ENCODE measurements at places on chromosomes 1 and 21.

GRCh38 chr21:41612674-41613532, 104.9 kb upstream of the TMPRSS2 start:
- DNase-seq, result peak; percentile 57

DNA sequence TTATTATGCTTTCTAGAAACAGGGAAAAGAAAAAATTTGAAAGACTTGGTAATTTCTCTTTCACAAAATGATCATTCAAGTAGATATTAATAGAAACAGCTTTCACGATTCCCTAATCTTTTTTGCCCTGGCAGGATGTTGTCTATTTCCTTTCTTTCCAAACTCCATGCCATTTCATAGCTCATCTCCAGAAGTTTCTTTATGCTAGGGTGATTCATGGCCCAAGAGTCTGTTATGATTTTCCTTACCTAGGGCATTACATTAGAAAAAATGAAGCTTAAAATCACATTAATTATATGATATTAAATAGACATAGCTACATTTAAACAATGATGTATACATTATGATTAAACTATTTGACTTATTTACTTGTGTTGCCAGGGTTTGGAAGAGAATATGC, 762.1 kb downstream of the LTN1 start:
- no peak for DNase-seq

GRCh38 chr1:201463071-201463552, 5.9 kb downstream of the PHLDA3 start:
- DNase-seq, result no peak

GRCh38 chr21:14550135-14550534, 4.0 kb upstream of the SAMSN1 start:
- DNase-seq, result no peak

DNA sequence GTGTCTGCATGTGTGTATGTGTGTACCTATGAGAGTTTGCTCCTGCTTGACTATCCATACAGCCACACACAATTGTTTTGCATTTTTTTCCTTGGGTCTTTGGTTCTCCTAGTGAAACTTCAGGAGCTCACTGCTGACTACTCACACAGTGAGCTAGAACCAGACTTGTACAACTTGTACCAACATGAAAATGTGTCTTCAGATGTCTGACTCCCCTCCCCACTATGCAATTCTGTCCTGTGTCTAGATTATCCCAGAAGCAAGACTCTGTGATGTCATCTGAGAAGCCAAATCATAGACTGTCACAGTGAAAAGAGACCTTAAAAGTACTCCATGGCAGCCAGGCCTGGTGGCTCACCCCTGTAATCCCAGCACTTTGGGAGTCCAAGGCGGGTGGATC, 49.7 kb downstream of the ELAVL4 start:
- no peak for DNase-seq

DNA sequence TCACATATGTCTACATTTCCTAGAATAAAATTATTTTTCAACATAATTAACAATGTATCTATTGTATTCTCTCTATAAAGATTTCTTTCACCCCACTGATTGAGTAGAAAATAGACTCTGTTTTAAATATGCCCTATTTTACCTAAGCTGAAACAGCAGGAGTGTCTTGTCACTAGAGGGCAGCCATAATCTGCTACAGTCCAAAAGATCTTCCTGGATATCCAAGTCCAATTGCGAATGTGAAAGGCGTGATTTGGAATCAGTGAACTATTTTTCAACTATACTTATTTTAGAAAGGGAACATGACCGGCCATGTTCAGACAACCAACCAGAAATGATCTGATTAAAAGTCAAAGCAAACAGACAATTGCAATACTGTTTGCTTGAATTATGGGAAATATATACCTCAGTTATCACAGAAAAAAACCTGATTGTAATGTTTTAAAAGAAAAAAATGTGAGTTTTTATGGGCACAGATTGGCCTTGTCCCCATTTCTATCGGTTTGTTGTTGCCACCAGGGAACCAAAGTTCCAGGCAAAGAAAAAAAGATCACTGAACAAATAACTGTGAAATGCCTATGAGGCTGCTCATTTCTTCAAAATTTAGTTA, 1211.0 kb upstream of the ADGRL4 start:
- no peak for DNase-seq

GRCh38 chr1:5977494-5978444, 14.5 kb downstream of the NPHP4 start:
- no peak for DNase-seq

DNA sequence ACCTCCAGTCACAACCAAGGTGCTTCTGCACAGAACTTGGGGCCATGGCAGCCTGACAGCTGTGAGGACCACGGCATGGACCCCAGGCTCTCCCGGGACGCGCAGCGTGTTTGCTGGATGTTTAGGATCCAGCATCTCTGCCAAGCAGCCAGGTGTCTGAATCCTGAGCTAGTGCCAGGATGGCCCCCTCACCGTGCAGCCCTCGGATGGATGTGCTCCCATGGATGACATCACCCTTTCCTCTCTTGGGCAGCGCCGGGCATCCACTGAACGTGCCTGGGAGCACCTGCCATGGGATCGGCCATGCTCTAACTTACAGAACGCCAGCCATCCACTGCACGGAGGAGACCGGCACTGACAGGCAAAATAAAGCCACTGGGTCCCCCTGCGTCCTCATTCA, 53.9 kb downstream of the PRDM15 start:
- DNase-seq, result peak; percentile 15

DNA sequence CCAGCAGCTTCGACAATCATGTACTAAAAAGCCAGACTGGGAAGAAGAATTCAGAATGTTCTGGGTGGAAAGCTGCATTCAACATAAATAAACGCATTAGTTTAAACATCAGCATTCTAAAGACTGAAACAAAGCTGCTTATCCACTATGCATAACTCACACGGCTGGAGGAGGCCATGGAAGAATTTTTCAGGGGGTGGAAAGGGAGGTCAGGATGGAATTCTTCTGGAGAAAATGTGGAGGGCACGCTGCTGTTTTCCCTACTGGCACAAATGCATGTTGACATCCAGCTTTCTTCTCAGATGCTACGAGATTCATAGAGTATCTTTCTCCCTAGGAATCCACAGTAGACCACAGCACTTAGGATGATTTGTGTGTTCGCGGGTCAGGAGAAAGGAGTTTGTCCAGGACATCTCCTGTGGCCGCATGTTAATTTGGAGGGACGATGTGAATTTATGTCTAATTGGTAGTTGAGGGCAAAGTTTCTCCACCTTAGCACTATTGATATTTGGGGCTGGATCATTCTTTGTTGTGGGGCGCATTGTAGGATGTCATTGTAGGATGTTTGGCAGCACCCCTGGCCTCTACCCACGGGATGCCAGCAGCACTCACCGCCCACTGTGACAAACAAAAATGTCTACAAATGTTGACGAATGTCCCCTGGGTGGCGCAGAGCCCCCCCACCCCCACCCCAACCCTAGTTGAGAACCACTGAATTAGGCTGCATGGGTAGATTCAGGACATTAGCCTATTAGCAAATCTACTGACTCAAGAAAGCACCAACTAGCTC, 86.5 kb upstream of the KAZN start:
- DNase-seq, result no peak

DNA sequence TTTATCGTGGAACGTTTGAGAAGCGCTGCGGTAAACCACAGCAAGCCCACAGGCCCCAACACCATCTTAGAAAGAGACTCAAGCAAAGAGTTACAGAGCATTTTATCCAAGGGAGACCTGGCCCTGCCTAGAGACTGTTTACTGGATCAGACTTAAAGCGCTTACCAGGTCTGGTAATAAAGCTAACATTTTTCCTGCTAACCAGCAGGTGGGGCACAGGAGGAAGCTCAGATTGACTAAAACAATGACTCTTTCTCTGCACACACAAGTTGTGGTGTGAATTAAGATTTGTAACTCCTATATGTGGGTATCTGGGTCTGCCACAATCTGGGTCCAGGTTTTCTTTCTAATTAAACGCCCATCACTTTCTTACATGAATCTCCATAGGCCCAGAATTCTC, 136.5 kb upstream of the ETS2 start:
- DNase-seq, result no peak

- DNase-seq, result no peak
Measured at GRCh38 chr1:172494166-172494565, 38.8 kb upstream of the SUCO start.

GRCh38 chr1:177286396-177286795, 115.6 kb downstream of the BRINP2 start:
- no peak for DNase-seq

GRCh38 chr1:72003092-72003491, 279.2 kb downstream of the NEGR1 start:
- DNase-seq, result no peak

GRCh38 chr1:184262109-184262508, 124.7 kb upstream of the C1orf21 start:
- no peak for DNase-seq

- DNase-seq, result peak; percentile 3
Measured at GRCh38 chr1:23452011-23452411, 27.5 kb upstream of the TCEA3 start.

DNA sequence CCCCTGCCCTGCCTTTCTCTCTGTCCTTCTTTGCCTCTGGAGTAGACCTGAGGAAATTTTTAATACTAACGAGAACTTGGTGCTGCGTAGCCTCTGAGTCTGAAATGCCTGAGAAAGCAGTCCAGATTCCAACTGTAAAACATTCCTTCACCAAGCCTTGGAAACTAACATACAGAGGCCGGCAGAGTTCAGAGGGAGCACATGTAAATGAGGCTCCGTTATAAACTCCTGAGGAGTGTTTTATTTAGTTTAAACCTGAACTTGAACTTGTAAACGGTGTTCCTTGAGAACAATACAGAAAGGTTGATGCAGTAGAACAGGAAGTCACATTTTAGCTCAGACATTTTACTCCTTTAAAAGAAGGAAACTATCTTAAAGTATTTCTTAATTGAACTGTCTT, 280.7 kb downstream of the TM2D1 start:
- no peak for DNase-seq

DNA sequence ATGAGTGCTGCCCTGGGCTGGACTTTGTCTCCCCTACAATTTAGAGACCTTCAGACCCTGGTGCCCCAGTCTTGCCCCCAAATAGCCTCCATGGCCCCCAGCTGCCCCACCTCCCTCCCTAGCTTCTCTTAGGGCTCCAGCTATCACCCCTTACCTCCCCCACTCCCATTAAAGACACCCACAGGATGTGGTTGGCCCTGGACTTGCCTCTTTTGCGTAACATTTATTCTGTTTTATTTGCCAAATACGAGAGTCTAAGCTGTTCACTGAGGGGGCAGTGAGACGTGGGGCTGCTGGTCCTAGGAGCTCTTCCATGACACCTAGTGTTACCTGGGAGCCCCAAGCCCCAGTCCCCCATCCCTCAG, 4.5 kb downstream of the ZC3H12A start:
- DNase-seq, result no peak

DNA sequence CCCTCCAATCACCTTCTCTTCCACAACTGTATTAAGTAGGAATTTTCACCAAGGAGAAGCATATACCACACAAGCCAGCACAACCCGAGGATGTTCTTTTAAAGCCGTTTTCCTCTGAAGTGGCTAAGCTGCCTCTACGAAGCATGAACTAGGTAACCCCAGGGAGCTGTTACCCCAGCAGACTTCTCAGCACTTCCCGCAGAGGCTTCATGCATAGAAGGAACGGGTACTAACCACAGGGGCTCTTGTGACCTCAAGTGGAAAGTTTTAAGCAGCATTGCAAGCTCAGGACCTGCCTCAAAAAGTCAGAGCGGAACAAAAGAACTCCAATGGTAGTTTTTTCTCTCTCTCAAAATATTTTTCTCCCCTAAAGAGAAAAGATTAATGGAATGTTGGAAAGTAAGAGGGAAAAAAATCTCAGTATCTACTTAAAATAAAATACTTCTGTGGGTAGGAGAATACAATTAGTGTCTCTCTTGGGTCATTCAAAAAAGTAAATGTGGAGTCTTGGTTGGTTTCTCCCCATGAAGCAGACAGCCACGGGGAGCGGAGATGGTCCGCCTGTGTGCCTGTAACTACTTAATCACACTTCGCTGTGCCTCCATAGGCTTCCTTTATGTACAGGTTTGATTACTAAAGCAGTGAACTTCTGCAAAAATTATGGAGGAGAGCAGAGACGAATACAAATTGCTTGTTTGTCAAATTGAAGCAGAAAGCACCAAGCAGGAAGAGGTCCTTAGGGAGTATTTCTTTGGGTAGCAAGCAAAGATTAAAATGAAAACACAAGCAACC, 40.9 kb downstream of the STX6 start:
- DNase-seq, result no peak

DNA sequence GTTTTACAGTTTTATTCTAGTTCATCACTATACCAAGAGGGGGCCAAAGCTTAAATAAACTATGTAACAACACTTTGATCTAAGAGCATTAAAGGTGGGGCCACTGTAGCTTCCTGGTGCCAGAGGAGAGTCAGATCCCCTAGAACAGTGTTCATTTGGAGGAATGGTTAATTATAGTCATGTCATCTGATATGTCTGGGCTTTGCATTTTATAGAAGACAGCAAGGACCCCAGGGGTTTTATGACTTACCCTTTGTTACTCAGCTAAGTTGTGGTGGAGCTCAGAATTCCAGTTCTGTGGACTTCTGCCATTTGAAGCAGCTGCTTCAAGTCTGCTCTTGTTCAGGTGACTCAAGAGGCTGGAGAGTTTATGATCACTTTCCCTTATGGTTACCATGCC, 16.7 kb downstream of the KDM4A start:
- no peak for DNase-seq

- peak; percentile 41 for DNase-seq
Measured at GRCh38 chr1:62746086-62746808, 37.7 kb upstream of the ATG4C start.

- DNase-seq, result no peak
Measured at GRCh38 chr21:34639882-34640788, 25.2 kb upstream of the RCAN1 start.

- no peak for DNase-seq
Measured at GRCh38 chr1:224127925-224128819, 14.3 kb downstream of the FBXO28 start.

GRCh38 chr1:110606657-110607535, 738 bp upstream of the KCNA2 start:
- peak; percentile 45 for DNase-seq

- no peak for DNase-seq
Measured at GRCh38 chr1:107593501-107594209, 371.3 kb downstream of the VAV3 start.

DNA sequence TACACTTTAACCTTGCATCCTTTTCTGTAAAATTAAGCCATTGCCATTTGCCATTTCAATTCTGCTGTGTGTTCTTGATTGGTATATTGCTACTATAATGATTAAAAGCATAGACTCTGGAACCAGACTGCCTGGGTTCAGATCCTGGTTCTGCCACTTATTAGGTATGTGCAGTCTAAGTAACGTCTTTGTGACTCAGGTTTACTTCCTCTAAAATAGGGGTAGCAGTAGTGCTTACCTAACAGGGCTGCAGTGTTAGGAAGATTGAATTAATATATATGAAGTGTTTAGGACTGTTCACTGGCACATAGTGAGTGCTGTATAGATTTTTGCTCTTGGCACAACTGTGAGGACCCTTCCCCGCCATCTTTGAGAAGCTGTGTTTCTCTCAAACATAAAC, 4.4 kb downstream of the CDC42 start:
- no peak for DNase-seq

DNA sequence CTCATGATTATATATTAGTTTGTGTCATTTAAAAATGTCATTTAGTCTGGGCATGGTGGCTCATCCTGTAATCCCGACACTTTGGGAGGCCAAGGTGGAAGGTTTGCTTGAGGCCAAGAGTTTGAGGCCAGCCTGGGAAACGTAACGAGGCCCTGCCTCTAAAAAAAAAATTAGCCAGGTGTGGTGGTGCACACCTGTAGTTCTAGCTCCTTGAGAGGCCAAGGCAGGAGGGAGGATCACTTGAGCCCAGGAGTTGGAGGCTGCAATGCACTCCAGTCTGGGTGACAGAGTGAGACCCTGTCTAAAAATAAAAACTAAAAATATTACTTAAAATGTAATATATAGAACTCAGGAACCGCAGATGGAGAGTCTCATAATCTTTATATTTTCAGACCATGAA, 34.6 kb downstream of the RUNX3 start:
- DNase-seq, result no peak
